ENCODE measurements at places on chromosomes 11 and 22.

GRCh38 chr11:76288166-76288980 lies 82.1 kb upstream of the WNT11 start:
- peak; percentile 15 for DNase-seq

DNA sequence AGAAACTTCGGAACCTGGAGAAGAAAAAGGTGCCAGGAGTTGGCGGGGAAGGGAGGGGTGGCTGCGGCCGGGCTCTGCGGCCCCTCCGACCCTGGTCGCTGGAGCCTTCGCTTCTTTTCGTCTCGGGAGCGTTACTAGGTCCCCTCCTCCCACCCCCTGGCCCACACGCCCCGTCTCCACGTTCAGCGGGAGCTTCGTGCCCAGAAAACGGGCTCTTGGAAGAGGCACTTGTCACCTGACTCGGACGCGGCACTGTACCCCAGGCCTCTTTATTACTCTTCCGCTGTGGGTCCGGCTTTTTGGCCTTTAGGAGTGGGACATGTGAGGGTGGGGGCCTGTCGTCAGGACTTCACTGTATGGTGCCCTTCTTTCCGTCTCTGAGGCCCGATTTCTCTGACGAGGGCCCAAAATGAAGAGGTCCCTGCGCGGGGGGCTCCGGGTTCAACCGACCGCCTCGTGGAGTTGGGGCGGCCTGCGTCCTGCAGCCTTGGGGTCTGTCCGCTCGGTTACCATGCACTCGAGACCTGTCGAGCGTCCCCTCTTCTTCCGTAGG lies 1.2 kb downstream of the CAPRIN1 start:
- peak; percentile 34 for DNase-seq

GRCh38 chr11:113773092-113773415 lies 438 bp downstream of the ZW10 start:
- no peak for DNase-seq

- DNase-seq = no peak
Observed at GRCh38 chr11:101864098-101864497, 50.7 kb upstream of the CEP126 start.

DNA sequence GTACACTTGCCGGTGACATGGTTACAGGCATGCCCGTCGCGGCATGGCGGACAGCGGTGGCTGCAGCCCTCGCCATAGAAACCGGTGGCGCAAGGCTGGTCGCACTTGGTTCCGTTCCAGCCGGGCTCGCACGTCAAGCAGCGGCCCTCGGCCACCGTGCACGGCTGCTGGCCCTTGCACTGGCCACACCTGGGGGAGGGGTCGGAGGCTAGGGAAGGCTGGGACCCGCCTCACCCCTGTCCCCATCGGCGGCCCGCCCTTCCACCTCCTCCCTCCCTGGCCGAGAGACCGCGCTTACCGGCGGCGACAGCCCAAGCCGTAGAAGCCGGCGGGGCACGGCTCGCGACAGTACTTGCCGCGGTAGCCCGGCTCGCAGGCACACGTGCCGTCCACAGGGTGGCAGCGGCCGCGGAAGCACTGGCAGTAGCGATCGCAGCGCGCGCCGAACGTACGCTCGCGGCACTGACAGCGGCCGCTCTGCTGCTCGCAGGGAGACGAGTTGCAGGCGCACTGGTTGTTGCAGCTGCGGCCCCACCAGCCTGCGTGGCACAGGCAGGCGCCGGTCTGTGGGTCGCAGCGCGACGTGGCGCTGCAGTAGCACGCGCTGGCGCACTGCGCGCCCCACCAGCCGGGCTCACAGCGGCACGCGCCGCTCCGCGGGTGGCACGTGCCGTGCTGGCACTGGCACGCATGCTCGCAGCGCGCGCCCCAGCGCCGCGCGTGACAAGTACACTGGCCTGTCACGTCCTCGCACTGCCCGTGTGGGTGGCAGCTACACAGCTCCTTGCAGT lies 6.7 kb downstream of the SCARF2 start:
- DNase-seq = peak; percentile 55

GRCh38 chr11:60744114-60744513 lies 12.6 kb upstream of the MS4A15 start:
- no peak for DNase-seq

DNA sequence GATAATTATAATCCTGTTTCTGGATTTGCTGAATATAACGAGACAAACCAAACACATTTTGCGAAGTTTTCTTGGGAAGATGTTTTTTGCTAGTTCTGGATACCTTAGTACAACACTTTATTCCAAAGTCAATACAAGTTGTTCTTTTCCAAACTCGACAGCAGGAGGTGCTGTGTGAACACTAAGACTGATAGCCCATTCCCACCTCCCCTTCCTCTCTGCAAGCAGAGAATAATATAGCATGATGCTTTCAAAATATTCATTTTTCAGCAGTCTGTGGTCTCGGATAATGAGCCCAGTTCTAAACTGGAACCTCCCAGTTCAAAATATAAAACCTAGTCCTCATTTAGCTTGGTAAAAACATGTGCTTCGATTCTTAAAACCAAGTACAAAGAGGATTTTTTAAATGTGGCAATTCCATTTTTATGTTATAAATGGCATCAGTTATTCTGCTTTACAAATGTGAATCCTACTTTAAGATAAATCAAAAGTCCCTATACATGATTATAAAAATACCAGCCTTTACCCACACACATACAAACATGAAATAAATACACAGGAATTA lies 129.1 kb downstream of the DCDC1 start:
- peak; percentile 4 for DNase-seq

- no peak for DNase-seq
Observed at GRCh38 chr11:2443406-2443805, 908 bp downstream of the TRPM5 start.

DNA sequence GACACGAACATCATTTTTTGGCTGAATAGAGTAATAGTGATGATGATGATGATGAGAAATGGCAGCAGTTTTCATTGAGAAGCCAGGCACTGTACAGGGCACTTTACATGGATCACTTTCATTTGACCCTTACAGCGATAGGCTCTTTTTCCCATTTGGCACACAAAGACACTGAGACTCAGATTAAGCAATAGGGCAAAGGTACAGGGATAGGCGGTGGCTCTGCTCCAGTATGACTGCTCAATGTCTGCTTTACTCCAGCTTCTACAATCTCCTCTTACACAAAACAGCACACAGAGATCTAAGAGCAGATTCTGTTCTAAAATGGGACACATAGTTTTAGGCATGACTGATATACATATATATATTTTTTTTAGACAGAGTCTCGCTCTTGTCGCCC lies 40.6 kb downstream of the MPPED2 start:
- no peak for DNase-seq

- no peak for DNase-seq
Observed at GRCh38 chr11:12375720-12376119, 1.7 kb upstream of the PARVA start.

DNA sequence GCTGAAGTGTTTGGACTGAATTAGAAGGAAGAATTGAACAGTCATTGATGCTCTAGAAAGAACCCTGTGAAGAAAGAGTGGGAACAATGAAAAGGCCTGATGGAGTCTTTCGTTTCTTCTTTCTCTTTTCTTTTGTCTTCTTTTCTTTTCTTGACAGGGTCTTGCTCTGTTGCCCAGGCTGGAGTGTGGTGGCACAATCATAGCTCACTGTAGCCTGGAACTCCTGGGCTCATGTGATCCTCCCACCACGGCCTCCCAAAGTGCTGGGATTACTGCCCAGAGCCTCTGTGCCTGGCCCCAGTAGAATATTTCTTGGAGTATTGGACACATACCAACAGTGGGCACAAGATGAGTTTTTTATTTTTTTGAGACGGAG lies 1.1 kb downstream of the FEN1 start:
- DNase-seq = no peak

- no peak for DNase-seq
Observed at GRCh38 chr22:21101877-21102638, 56.3 kb downstream of the LRRC74B start.

GRCh38 chr11:92138296-92138695 lies 86.3 kb upstream of the FAT3 start:
- DNase-seq = no peak

- no peak for DNase-seq
Observed at GRCh38 chr11:16242806-16243205, 113.5 kb downstream of the SOX6 start.

GRCh38 chr22:48153726-48154125 lies 1391.3 kb downstream of the TBC1D22A start:
- no peak for DNase-seq

- DNase-seq = no peak
Observed at GRCh38 chr11:67002297-67002913, 20.5 kb upstream of the SYT12 start.

- DNase-seq = no peak
Observed at GRCh38 chr22:19117111-19117512, 5.1 kb downstream of the DGCR2 start.

DNA sequence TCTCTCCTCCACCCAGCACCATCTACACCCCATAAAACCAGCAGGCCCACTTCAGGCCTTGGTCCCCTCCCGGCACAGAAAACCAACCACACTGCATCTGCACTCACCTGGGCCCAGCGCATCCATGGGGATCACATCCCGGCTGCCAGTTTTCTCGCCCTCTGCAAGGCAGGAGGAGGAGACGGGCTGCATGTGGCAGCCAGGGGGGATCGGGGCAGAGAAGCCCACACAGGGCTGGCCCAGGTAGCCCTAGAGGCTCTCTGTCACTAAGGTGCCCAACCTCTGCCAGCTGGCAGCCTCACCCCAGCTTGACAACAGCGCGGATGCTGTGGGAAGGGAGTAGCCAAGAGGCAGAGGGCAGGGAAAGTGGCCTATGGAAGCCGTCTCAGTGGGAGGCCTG lies 30.6 kb upstream of the TXNRD2 start:
- DNase-seq = no peak

- DNase-seq = no peak
Observed at GRCh38 chr11:94504689-94505293, 7.5 kb upstream of the C11orf97 start.

DNA sequence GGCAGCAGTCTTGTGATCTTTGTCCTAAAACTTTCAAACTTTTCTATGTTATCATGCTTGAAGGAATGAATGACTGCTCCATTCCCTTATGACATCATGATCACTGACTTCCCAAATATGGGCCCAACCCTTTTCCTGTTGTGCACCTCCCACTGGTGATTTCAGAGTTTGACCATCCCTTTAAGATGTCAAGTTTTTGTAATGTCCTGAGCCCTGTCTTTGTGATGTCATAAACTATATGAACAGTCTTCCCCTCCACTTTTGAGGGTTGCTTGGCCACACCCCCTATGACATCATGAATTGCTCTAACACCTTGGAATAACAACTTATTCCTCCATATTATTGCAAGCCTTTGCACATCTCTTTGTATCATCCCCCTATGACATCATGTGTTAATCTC lies 16.5 kb upstream of the NUCB2 start:
- DNase-seq = no peak

GRCh38 chr22:34966980-34967565 lies 98.9 kb upstream of the ISX start:
- no peak for DNase-seq

DNA sequence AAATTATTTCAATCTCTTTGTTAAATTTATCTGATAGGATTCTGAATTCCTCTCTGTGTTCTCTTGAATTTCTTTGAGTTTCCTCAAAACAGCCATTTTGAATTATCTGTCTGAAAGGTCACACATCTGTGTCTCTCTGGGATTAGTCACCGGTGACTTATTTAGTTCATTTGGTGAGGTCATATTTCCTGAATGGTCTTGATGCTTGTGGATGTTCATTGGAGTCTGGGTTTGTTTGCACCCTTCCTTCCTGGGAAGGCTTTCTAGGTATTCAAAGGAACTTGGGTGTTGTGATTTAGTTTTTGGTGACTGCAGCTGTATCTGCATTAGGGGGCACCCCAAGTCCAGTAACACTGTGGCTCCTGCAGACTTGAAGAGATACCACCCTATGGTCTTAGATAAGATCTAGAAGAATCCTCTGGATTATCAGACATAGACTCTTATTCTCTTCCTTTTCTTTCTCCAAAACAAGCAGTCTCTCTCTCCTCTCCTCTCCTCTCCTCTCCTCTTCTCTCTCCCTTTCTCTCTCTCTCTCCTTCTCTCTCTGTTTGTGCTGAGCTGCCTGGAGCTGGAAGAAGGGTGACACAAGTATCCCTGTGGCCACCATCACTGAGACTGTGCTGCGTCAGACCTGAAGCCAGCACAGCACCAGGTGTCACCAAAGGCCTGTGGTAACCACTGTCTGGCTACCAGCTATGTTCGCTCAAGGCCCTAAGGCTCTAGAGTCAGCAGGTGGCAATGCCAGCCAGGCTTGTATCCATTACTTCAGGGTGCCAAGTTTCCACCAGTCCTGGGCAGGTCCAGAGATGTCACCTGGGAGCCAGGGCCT lies 3.3 kb upstream of the HEPN1 start:
- DNase-seq = no peak

GRCh38 chr11:35126000-35126878 lies 12.7 kb upstream of the CD44 start:
- DNase-seq = peak; percentile 57

GRCh38 chr11:120900643-120901042 lies 123.3 kb upstream of the TBCEL start:
- DNase-seq = no peak

DNA sequence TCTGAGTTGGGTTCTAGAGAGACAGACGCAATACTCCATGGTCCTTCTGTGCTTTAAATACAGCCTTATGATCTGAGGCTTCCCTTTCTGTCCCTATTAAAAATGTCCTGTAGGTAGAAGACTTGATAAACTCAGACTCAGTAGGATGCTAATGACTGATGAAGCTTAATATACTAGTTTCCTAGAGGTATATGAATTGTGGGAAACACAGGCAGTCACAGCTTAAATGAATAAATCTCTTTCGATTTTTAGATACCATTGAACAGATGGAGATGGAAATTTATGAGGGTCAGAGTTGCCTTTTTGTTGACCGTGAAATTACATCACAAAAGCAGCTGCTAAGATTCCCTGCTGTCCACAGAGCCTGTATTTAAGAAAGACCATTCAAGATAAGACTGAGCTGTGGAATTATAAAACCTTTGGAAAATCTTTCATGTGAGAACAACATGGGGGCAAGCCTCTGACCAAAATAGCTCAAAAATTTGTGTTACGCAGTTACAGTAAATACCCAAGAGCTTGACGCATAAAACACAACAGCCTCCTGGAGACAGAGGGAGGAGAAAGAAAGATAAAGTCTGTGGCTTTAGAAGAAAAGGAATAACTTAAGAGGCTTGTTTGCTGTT lies 172.3 kb downstream of the AASDHPPT start:
- no peak for DNase-seq

DNA sequence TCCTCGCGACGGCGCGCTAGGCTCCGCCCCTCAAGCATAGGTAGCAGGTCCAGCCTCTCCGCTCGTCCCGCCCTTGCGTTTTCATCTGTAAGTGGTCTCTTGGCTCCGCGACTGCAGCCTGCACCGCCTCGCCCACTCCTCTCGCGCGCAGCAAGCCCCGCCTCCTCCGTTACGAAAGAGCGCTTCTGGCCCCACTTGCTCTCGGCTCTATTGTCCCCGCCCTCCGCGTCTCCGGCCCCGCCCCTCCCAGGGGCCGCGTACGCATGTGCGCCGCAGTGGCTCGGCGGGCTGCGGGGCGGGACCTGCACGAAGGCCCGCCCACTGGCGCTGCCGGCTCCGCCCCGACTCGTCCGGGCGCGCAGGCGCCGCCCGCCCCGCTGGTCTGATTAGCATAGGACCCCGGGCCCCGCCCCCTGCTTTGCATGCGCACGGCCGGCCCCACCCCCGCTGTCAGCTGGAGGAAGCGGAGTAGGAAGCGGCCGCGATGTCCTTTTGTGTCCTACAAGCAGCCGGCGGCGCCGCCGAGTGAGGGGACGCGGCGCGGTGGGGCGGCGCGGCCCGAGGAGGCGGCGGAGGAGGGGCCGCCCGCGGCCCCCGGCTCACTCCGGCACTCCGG lies at the start of gene ESRRA:
Gene ESRRA (plus strand): TSS at position 450 of the 616 bp plus-strand sequence. CDS start 1,656 bp downstream, outside the sequence.
- peak; percentile 100 for DNase-seq

- no peak for DNase-seq
Observed at GRCh38 chr22:19680287-19680881, 33.9 kb upstream of the SEPTIN5 start.

Data from activated naive CD8-positive, alpha-beta T cell treated with anti-CD3 and anti-CD28 coated beads, Interleukin-2, amount 50 U/mL, for 24 hours (primary cell).